Stimulated activated CD4-positive, alpha-beta T cell treated with anti-CD3 and anti-CD28 coated beads, TNF-alpha, amount 100 ng/mL, for 48 hours (primary cell): ENCODE measurements at places on chromosomes 2 and 18.

DNA sequence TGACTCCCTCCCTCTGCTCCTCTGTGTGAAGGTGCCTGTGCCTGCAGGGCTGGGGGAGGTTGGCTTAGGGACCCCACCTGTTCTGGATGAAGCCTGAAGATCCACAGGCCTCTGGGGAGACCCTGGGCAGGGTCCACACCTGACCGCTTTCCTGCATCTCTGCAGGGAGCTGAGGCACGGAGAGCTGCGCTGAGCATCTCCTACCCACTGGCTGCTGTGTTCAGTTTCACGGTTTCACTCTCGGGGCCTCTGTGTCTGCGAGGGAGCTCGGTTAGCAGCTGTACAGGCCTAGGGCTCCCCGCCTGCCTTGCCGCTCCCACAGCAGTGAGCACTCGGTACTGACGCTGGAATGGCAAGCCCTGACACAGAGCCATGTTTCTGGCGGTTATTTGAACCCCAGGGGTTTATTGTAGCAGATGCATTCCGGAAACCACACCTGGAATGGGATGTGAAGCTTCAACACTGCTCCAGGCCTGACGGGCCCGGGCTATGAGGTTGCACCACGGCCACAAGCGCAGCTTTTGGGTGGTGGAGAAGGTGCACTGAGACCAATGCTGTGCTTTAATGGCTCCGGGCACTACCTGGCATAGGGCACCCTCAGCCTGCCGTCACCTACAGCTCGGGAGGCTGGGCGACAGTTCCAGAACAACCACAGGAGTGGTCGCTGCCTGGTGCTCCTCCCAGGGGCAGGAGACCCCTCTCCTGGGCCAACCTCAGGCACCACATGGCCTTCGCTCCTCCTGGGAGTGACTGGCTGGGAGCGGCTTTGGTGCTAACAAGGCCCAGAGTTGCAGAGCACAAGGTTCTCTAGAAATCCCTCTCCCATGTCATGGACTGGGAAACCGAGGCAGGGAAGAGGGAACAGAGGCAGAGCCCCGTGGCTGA is 257.9 kb downstream of the NDUFA10 start:
- no peak for DNase-seq

GRCh38 chr2:144520756-144521487 is 1.0 kb upstream of the ZEB2 start:
- DNase-seq = no peak

GRCh38 chr2:65722028-65722778 is 289.8 kb upstream of the SPRED2 start:
- DNase-seq = no peak

GRCh38 chr2:126828051-126828450 is 70.6 kb upstream of the TEX51 start:
- DNase-seq = no peak

- DNase-seq = no peak
Observed at GRCh38 chr2:120833127-120833675, 97.5 kb downstream of the GLI2 start.

GRCh38 chr2:31922542-31923408 is 88.0 kb downstream of the MEMO1 start:
- DNase-seq = no peak

GRCh38 chr18:66226782-66227181 is 377.1 kb downstream of the CDH19 start:
- DNase-seq = no peak

DNA sequence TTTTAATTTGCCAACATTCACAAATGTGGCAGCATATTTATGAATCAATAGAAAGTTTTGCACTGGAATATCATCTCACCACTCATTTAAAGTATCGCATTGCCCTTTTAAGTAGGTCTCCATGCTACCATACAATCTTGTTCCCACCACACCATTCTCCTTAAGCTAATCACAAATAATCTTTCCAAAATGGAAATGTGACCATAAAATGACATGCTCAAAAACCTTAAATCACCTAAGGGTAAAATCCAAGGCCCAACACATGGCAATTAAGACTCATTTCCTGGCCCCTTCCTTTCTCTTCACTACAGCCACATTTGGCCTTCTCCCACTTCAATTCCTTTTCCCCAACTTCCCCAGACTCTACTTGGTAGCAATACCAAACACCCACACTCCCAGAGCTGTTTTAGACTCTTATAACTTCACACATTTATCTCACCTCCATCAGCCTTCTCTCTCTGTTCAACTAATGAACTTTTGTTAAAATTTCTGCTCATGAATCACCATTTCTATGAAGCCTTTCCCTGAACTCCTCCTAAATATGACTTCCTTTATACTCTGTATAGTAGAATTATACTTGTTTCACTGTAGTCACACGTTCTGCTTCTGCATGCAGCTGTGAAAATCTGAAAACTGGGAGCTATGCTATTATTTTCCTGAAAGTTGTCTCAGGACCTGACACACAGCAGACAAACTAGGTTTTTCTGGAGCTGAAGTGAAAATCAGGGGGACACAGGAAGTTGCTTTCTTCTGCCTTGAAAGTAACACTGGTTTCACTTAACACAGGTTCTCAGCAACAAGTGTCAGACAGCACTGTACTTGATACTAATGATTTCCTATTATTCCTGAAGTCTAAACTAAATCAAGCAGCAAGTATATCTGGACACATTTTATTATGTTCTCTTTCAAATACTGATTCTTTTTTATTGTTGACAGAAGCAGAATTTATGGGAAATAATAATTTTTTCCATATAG is 303.9 kb downstream of the ZEB2 start:
- DNase-seq = no peak

GRCh38 chr2:167860082-167860481 is 387.3 kb downstream of the STK39 start:
- no peak for DNase-seq

GRCh38 chr2:210195101-210195852 is 24.1 kb upstream of the KANSL1L start:
- no peak for DNase-seq

- DNase-seq = no peak
Observed at GRCh38 chr2:190410166-190410565, 2.0 kb downstream of the MFSD6 start.

GRCh38 chr18:31946305-31947046 is 3.5 kb upstream of the TRAPPC8 start:
- DNase-seq = no peak

GRCh38 chr2:86787736-86788135 is 3.0 kb downstream of the CD8A start:
- DNase-seq = no peak

GRCh38 chr2:219627103-219628100 is at the start of gene SLC4A3:
SLC4A3 (plus strand) TSS chr2:219627630; CDS start chr2:219627993, 363 bp downstream.
- no peak for DNase-seq

DNA sequence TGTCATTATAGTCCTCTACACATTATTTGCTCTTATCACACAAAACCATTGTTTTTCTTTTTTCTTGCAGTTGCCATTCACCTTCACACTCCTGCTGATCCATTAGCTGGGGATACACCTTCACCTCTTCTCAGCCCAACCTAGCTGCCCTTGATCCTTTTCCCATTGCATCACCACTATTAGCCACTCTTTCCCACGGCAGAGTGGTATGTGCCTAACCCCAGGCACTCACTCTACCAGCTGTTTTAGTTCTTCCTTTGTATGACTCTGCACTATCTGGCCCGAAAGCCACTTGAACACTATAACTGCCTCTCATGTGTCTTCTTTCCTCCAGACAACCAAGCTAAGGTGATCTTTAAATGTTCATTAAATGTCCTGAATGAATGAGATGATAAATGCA is 145.4 kb upstream of the PIK3C3 start:
- DNase-seq = no peak

- DNase-seq = no peak
Observed at GRCh38 chr2:235501673-235502031, 7.8 kb downstream of the AGAP1 start.

- DNase-seq = no peak
Observed at GRCh38 chr2:188845692-188846091, 128.5 kb upstream of the COL3A1 start.

- no peak for DNase-seq
Observed at GRCh38 chr2:46645681-46646162, 166.4 kb downstream of the TMEM247 start.

- DNase-seq = no peak
Observed at GRCh38 chr2:96763511-96764252, 3.0 kb downstream of the CNNM4 start.

DNA sequence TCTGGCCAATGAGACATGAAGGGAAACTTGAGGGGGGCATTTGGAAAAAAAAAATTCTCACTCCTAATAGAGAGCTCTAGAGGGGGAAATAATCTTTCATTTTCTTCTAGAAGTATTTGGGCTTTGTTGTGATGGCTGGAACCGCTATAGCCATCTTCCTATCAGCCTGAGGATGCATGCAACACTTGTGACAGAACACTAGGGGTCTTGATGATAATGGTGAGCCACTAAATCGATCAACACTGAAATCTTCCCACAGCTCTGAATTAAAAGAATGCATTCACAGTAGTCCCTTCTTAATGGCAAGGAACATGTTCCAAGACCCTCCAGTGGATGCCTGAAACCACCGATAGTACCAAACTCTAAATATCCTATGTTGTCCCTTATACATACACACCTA is 325.3 kb downstream of the LNPK start:
- DNase-seq = no peak

GRCh38 chr2:96773922-96774321 is 13.2 kb downstream of the CNNM4 start:
- no peak for DNase-seq
